ENCODE measurements at places on chromosomes 11 and 22.

GRCh38 chr11:93791493-93791892 lies 7.4 kb downstream of the MED17 start:
- no peak for DNase-seq

GRCh38 chr11:128522943-128523518 lies 64.3 kb downstream of the ETS1 start:
- no peak for DNase-seq

DNA sequence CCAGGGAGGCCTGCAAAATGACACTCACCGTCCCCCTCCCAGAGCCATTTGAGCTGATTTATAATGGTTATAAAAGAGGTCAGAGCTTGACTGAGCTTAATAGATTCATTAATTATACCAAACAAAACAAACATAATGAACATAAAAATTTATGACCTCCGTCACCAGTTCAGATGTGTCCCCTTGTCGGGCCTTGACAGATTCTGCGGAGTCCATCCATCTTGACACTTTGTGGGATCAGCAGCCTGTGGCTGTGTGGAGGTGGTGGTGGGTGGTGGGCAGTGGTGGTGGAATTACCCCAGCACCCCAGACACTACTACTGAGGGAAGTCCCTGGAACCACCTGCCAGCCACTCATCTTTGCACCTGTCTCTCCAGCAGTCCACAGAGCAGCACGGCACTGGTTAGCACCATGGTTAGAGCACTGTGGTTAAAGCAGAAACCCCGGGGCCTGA lies 83.5 kb downstream of the DSCAML1 start:
- no peak for DNase-seq

DNA sequence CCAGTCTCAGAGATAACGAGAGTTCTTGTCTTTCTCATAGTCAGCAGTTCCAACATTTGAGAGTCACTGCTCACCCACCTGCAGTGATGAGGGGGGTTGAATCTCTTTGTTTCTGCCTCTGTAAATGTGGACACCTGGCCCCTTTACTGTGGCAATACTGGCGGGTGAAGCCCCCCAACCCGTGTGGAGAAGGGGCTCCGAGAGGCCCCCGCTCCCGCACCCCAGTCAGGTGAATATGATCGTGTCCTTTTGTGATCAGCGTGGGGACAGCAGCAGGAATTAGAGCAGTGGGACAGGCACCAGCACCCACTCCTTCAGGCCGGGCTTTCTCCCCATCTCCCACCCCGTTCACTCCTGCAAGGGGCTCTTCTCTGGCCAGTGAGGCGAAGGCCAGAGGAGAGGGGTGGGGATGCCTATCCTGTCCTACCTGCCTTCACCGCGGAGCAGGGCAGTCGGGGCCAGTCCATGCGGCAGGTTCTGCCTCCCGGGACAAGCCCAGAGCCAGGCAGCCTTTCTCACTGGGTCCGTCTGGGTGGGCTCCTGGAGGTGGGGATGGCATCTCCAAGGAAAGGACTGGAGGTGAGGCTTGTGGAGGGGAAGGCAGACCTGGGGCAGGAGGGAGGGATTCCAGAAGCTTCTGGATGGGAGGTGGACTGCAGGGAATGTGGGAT lies 12.7 kb upstream of the CELSR1 start:
- DNase-seq = no peak

GRCh38 chr22:20591295-20591645 lies 83.9 kb downstream of the MED15 start:
- no peak for DNase-seq

- DNase-seq = no peak
These were observed 1205.4 kb downstream of the TBC1D22A start for GRCh38 chr22:47967831-47968230.

GRCh38 chr11:119797736-119798135 lies 68.7 kb upstream of the NECTIN1 start:
- DNase-seq = no peak

DNA sequence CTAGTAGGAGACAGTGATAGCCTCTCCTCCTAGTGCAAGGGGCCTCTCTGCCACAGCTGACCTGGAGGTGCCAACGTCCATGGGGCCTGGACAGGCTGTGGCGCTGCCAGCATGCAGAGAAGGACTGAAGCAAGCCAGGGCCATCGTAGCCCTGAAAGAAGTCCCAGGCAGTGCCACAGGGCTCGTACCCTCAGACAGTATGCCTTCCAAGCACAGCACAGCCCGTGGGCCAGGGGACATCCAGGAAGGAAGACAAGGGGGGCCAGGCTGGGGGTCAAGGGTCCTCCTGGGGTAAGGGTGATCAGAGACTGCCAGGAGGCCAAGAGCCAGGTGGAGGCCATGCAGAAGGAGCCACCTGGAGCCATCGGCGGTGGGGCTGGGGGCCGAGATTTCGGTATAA lies 20.4 kb upstream of the MOB2 start:
- no peak for DNase-seq

DNA sequence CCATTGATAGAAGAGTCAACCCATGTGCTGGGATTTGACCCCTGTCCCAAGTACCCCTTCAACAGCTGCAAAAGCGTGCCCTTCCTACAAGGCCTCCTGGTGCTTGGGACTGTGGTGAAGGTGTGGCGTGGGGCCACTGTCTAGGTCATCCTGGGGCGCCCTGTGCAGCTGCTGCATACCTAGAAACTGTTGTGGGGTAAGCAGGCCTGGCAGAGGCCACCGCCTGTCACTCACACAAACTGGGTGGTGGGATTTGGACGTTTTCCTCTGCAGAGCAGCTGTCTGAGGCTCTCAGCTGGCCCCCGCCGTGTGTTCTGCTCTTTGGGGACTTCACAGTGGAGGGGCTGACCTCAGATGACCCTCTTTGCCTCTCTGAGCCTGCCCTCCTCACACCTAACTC lies 69.7 kb downstream of the SCN3B start:
- no peak for DNase-seq

- no peak for DNase-seq
These were observed 467 bp downstream of the ESS2 start for GRCh38 chr22:19143967-19144400.

DNA sequence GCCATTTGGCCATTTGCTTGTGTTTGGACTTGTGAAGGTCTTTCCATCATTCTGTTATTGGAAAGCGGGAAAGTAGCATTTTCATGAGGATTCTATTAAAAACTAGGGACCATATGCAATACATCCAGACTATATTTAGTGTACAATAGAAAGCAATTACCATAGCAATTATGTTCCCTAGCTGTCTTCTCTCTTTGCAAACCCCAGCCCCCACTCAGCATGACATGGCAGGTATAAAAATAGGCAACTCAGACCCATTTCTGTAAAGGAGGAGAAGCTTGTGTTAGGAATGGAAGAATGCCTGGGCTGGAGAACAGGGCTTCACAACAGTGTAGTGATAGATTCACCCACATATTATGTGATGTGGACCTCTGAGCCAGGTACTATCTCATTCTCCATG lies 12.4 kb downstream of the OR51B6 start:
- no peak for DNase-seq

Data from T-helper 1 cell (primary cell).